ENCODE measurements at places on chromosomes 6 and 20. TPM values are rescaled to one million over a fixed set of nuclear protein-coding genes. Genes with fewer than 3 reads are reported as not detected.

Gene OSER1
- 34.1 TPM for total RNA-seq

Gene PRRT1
- total RNA-seq: 6.1 TPM

Gene C4A
- 453 TPM for total RNA-seq

Gene C6orf141
- 7.6 TPM for total RNA-seq

Gene NKX2-4
- total RNA-seq: not detected

Gene GFRAL
- total RNA-seq: 0.22 TPM

Gene SLA2
- 0.49 TPM for total RNA-seq

Gene SMOC2
- 45.6 TPM for total RNA-seq

Gene SPATA25
- total RNA-seq: 2.8 TPM

Gene BPIFB1
- 2.1 TPM for total RNA-seq

Gene CDYL
- total RNA-seq: 40.3 TPM

Gene ZMYND8
- 49.3 TPM for total RNA-seq

Gene EYS
- total RNA-seq: 0.31 TPM

Gene SIRPA
- 55.5 TPM for total RNA-seq

Gene SSTR4
- total RNA-seq: not detected

Gene UBE2C
- 0.80 TPM for total RNA-seq

Gene LPIN3
- total RNA-seq: 12.9 TPM

Gene MDFI
- 15.2 TPM for total RNA-seq

Gene IL20RA
- 3.3 TPM for total RNA-seq

Gene MOCS3
- 3.1 TPM for total RNA-seq

Gene ZNF831
- 0.36 TPM for total RNA-seq

Gene GPX5
- total RNA-seq: not detected

Gene PBOV1
- not detected for total RNA-seq

Gene RANBP9
- total RNA-seq: 41.8 TPM

Gene PSMB9
- total RNA-seq: 41.1 TPM

Gene CALHM6
- 5.5 TPM for total RNA-seq

Gene SERAC1
- 9.4 TPM for total RNA-seq

Gene TREML1
- total RNA-seq: 2.1 TPM

Gene PAK5
- total RNA-seq: 0.18 TPM
